NCI-H460 (cell line): ENCODE measurements at places on chromosomes 6 and 20. TPM values are rescaled to one million over a fixed set of nuclear protein-coding genes. Genes with fewer than 3 reads are reported as not detected.

GRCh38 chr6:156774863-156775405 lies 2.2 kb upstream of the ARID1B start:
- no peak for DNase-seq

- DNase-seq, result no peak
These were observed 269.0 kb downstream of the HDGFL1 start for GRCh38 chr6:22838345-22838744.

- peak; percentile 33 for DNase-seq
These were observed 78.7 kb downstream of the PLCB4 start for GRCh38 chr20:9147547-9148024.

GRCh38 chr6:23841116-23841515 lies 284.9 kb upstream of the NRSN1 start:
- DNase-seq, result no peak

GRCh38 chr20:52422574-52423336 lies 231.2 kb upstream of the ZFP64 start:
- no peak for DNase-seq

DNA sequence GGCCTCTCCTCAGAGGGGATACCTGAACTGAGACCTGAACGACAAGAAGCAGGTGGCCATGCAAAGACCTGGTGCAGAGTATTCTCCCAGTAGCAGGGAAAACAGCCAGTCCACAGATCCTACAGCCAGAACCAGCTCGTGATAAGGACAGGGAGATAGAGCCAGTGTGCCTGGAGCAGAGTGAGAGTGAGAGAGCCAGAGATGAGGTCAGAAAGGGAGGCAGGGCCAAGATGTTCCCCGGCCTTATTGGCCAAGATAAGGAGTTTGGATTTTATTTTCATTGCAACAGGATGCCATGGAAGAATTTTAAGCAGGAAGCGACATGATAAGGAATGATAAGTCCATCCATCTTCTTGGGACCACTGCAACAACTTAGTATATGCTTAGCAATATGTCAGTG lies 111.8 kb downstream of the UBE3D start:
- no peak for DNase-seq

GRCh38 chr6:160374836-160375560 lies 26.8 kb downstream of the SLC22A3 start:
- no peak for DNase-seq

DNA sequence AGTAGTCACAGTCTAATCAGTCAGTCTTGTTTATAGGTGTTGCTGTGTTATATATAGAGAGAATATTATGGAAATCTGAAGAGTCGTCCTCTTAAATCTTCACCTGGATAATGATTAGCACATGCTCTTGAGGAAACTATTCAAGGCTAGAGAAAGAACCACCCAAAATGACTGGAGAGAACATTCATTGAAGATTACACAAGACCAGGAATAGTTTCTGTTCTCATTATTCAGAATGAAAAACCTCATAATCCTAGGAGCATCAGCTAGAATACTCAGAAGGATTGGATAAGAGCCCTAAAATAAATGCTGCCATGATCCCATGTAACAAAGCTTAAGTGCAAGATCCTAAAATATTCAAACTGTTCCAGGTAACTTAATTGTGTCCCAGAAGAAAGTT lies 278.2 kb upstream of the PREP start:
- no peak for DNase-seq

GRCh38 chr6:79548304-79548703 lies 11.1 kb upstream of the LCA5 start:
- DNase-seq, result no peak

GRCh38 chr6:125102891-125103290 lies 50.7 kb upstream of the TPD52L1 start:
- peak; percentile 76 for DNase-seq

DNA sequence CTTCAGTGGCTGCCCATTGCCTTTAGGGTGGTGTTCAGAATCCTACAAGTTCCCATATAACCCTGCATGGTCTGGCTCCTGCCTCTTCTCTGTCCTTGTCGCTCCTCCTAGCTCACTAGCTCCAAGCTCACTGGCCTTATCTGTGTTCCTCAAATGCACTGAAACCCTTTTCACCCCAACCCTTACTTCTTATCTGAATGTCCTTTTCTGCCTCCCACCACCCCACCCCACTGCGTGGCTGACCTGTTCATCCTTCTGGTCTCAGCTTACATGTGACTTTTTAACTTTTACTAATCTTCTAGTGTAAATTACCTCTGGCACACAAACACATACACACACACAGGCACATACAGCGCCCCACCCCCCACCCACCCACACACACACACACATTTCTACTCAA lies 41.0 kb upstream of the GLP1R start:
- no peak for DNase-seq

DNA sequence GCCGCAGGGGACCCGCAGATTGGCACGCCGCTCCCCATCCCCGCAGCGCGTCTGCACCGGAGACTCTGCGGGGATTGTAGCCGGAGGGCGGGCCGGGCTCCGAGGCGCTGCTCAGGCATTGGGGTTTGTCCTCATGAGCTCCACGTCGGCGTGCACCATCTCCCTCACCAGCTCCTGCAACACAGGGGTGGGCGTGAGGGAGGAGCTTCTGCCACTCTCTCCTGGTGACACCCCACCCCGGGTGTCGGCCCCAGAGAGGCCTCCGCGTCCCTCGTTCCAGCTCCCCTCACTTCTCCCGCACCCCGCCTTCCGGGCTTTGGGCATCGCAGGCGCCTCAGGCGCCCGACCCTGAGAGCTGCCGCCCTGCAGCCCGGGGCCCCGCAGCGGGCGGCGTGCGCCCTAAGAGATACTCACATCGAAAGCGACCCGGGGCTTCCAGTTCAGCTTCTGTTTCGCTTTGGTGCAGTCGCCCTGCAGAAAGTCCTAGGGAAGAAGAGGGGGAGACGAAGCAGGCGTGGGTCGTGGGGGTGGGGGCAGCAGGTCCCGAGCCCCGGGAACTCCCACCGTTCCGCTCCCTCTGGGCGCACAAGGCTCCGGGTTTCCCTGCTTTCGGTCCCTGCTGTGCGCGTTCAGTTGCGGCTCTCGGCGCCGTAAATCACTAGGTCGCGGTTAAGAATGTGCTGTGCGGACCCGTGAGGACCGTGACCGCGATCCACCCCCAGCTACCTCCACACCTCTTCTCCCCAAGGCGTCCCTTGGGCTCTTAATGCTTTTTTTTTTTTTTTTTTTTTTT lies 14.5 kb downstream of the FOXC1 start:
- no peak for DNase-seq

DNA sequence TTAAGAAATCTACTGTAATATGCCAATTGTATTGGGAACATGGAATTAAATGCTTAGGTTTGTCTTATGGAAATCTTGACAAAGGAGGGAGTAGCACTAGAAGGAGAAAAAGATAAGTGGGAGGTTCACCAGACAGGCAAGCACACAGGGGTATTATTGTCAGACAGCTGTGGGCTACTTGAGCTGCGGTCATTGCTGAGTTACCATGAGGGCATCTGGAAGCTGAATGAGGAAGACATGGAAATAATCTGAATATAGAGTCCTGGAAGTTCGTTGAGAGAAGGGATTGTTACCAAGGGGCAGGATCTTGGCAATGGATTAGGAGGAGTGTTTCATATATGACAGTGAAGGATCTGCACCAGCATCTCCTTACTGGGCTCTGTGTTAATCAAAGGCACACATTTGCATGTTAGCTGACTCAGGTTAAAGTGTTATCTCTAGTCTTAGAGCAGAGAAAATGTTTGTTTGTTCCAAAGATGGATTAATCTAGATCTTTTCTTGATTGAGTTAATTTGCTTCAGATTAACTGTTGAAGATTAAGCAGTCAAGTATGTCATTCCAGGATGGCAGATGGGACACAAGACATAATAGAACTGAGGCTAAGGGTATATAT lies 53.0 kb upstream of the SUPT3H start:
- no peak for DNase-seq

DNA sequence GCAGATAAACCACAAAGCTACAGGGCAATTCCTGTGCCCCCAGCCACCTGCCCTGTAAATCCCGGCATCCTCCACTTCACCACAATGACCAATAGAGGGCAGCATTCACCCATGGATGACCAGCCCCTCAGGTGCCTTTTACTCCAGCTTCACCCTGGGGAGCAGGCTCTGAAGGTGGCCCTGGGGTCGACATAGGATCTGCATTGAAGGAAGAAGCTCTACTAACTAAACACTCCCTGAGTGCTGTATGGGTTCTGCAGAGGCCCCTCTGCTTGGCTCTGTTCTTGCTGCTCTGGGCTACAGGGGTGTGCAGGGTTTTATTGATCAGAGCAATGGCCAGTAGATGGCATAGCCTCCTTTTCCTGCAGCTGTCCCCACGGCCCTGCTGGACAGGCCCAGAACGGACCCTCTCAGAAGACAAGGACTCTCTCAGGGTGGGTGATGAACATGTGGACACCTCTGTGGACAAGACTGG lies 20.3 kb downstream of the CST4 start:
- peak; percentile 52 for DNase-seq

PRPH2 gene
- total RNA-seq, result not detected in 2 replicates

ADGRF4 gene
- 0.12 and 0.17 TPM in 2 replicates for total RNA-seq

GPR63 gene
- total RNA-seq, result 3.6 and 3.9 TPM in 2 replicates
